Endothelial cell (in vitro differentiated cells): ENCODE measurements at places on chromosomes 16 and 17. TPM values are rescaled to one million over a fixed set of nuclear protein-coding genes. Genes with fewer than 3 reads are reported as not detected.

GRCh38 chr17:71260366-71260940 is 860.4 kb upstream of the SOX9 start:
- H3K27ac ChIP-seq, result no peak overlapping the region
- H3K4me3 ChIP-seq, result no peak overlapping the region
- H3K36me3 ChIP-seq, result no peaks in the 10 kb centered on the region
- no peaks in the 10 kb centered on the region for H3K27me3 ChIP-seq
- no peaks in the 10 kb centered on the region for H3K4me1 ChIP-seq

- H3K36me3 ChIP-seq, result no peaks in the 10 kb centered on the region
- peaks cover 12% of the 10 kb centered on the region for H3K4me1 ChIP-seq
- H3K27me3 ChIP-seq, result no peaks in the 10 kb centered on the region
- no peak overlapping the region for H3K4me3 ChIP-seq
- no peak overlapping the region for H3K27ac ChIP-seq
These were observed 234.3 kb downstream of the IRX3 start for GRCh38 chr16:54052271-54052670.

PRAC2 gene
- total RNA-seq, result not detected

DNA sequence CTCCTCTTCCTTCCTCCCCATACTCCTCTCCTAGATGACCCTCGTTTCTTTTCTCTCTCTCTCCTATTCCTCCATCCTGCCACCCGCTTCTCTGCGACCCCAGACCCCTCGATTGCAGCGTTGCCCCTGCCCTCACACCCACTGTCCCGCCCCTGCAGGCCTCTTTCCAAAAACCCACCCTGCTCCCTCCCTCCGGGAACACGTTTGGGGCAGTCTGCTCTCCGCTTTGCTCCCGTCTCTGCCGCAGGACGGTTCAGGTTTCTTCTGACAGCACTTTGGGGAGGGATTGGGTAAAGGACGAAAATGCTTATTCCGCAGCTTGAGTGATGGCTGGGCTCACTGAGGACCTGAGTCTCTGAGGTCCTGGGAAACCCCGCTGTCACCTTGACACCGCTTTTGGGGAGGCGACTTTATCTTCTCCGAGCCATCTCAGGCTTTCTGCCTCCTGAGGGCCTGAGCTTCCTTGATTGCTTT is 690 bp downstream of the NDE1 start:
- peaks cover 6% of the 10 kb centered on the region for H3K27me3 ChIP-seq
- peaks cover 5% of the 10 kb centered on the region for H3K4me1 ChIP-seq
- H3K4me3 ChIP-seq, result peak overlapping the region; percentile 98
